ENCODE measurements at places on chromosomes 1 and 21.

- DNase-seq: no peak
Measured at GRCh38 chr1:51019811-51020210, 49.8 kb downstream of the CDKN2C start.

GRCh38 chr1:116409751-116410191, 36.7 kb downstream of the ATP1A1 start:
- DNase-seq: no peak

- no peak for DNase-seq
Measured at GRCh38 chr21:44006656-44007055, 5.5 kb upstream of the TRAPPC10 start.

DNA sequence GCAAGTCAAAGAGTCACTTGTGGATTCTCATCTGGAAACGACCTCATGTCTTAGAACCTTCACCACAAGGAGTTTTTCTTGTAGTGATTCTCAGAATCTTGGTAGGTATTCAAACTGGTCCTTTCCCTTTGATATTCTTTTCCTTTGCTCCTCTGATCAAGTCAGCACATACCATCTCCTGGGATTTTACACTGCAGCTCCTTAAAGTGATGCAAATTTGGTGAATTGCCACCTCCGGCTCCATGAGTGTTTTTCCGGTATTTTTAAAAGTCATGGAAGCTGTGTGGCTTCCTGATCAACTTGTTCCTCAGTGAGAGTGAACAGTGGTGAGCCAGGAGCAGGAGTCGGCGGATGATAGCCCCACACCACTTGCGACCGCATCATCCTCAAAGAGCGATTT, 182.1 kb upstream of the DAB1 start:
- no peak for DNase-seq

DNA sequence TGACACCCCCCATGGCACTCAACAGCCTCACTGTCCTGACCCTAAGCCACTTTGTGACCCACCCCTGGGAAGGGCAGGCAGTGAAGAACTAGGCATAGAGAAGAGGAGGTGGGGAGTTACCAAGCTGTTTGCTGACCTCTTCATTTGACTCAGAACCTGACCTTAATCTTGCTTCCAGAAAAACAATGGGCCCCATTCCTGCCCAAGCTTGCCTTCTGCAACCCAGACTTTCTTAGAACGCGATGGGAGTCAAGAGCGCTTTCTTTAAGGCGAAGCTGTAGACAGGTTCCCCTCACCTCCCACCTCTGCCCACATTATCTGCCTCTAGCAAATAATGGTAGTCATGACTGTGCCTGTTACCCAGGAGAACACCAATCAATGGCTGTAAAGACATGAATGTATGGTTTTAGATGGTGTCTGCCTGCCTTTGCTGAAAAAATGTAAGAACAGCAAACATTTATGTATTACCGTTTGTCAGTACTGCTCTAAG, 8.2 kb upstream of the CBR3 start:
- no peak for DNase-seq

- DNase-seq: no peak
Measured at GRCh38 chr1:12622506-12622905, 4.5 kb upstream of the DHRS3 start.

- DNase-seq: no peak
Measured at GRCh38 chr21:16388291-16388690, 658.5 kb downstream of the USP25 start.

- no peak for DNase-seq
Measured at GRCh38 chr1:226921504-226921903, 18.6 kb upstream of the COQ8A start.

DNA sequence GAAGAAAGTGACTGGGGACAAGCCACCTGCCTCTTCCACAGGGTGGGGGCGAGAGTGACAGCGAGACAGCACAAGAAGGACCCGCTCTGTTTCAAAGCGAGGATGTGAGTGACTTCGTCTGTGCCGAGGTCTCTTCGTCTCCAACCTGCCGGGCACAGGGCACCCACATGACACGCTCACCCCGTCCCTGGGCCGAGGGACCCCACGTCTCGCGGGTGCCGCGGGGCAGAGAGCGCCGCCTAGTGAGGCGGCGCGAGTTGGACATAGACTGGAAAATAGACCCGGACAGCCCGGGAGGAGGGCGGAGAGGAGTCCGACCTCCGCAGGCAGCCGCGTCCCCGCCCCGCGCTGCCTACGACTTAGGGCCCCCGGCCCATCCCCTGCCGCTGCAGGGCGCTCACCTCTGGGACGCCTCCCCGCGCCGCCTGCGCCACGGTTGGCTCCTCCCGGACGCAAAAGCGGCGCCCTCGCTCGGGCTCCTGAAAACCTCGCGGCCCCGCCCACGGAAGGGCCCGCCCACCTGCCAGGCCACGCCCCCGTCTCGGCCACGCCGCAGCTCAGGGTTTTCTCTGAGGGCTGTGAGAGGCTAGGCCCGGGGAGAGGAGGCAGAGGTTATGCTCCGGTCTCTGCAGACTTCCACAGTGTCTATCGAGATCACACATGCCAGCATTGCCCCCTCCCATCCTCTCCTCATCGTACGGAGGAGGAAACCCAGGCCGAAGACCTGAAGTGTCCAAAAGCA, at the start of gene TLR5:
Gene TLR5 (minus strand): TSS at position 454 of the 742 bp plus-strand sequence. CDS start 30,217 bp downstream, outside the sequence.
- peak; percentile 75 for DNase-seq
